Natural killer cell (primary cell): ENCODE measurements at places on chromosomes 1 and 21. TPM values are rescaled to one million over a fixed set of nuclear protein-coding genes. Genes with fewer than 3 reads are reported as not detected.

DNA sequence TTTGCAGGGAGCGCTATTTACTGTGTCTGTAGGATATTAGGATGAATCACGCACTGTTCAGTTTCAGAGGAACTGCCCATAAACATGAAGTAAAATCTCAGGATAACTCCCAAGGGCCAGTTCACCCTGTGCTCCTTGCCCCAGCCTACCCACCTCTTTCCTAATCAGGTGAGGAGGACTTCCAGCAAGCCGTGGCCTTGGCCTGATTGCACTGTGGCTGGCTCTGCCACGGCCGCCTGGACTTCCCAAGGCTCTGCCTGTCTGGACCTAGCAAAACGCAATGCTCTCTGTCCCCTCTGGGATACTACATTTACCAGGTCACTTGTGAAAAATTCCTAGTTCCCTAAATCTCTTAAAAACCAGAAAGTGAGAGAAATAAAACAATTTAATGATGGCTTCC is 7.4 kb upstream of the ASCL5 start:
- DNase-seq: no peak
- peaks cover 3% of the 10 kb centered on the region for H3K36me3 ChIP-seq
- H3K27ac ChIP-seq: no peak overlapping the region
- no peaks in the 10 kb centered on the region for H3K4me1 ChIP-seq
- no peak overlapping the region for H3K4me3 ChIP-seq
- no peaks in the 10 kb centered on the region for H3K27me3 ChIP-seq

DNA sequence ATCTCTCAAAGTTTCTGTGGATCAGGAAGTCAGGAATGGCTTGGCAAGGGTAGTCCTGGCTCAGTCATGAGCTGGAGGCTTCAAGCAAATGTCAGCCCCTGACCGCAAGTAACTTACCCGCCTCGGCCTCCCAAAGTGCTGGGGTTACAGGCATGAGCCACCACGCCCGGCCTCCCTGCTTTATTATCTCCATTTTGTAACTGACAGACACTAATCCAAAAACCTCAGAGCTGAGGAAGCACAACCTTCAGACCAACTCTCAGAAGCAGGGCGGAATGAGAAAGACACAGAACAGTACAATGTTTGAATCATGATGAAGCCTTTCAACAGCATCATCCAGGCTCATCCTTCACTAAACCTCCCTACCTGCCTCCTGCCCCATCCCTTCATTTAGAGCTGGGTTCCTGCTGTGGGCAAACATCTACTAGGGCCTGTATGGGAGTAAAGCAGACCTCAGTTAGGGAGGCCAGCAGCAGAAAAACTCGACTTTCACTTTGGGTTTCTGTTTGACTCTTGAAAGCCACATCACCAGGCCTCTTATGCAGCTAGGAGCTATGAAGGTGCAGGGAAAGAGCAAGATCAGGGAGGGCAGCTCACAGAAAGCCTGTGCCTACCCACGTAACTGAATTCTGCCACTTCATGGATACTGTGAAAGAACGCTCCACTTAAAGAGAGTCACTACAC is 84.4 kb upstream of the RAB4A start:
- DNase-seq: peak; percentile 36
- H3K27ac ChIP-seq: no peak overlapping the region
- H3K4me3 ChIP-seq: no peak overlapping the region
- peaks cover 11% of the 10 kb centered on the region for H3K4me1 ChIP-seq
- H3K36me3 ChIP-seq: no peaks in the 10 kb centered on the region
- no peaks in the 10 kb centered on the region for H3K27me3 ChIP-seq

LHX8 gene
- total RNA-seq: not detected

VCAM1 gene
- total RNA-seq: 0.15 TPM

DNA sequence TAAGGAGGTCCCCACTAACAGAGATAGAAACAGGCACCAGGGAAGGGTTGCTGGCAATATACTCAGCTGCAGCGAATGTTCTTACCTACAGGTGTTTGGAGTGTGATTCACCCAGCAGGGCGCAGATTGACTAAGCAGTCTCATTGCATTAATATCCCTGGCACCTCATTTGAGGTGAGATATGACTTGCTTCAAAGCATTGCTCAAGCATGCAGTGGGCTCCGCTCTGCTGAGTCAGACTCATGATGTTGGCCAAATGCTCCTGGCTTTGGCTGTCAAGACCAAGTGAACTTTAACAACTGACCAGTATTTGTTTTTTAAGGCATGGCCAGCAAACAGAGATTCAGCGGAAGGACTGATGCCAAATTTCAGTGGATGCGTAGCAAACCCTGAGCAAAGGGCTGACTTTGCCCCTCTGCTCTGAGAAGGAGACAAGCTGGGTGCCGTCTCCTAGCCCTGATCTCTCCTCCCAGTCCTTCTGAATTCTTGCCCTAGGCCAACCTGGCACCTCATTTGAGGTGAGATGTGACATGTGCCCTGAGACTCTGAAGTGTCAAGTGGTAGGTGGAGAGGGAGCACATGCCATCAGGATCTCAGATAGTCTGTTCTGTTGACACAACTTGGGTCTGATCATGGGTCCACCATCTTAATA is 187.1 kb upstream of the COA6 start:
- H3K27ac ChIP-seq: no peak overlapping the region
- H3K36me3 ChIP-seq: no peaks in the 10 kb centered on the region
- H3K4me1 ChIP-seq: no peaks in the 10 kb centered on the region
- DNase-seq: no peak
- H3K27me3 ChIP-seq: no peaks in the 10 kb centered on the region
- no peak overlapping the region for H3K4me3 ChIP-seq

DNA sequence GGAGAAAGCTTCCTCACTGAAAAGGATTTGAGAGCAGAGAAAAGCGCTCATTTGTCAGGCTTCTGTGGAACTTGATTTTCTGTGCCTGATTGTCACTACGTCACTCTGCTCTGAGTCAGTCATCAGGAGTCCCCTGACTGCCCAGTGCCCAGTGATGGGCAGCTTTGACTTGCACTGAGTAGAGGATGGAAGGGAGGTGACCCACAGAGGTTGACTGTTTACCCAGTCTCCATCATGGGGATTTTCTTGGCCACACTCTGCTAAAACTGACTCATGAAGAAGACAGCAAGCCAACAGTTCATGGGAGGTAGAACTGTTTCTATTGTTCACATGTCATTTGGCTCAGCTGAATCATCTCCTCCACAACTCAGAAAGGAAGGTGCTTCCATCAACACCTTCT is 82.1 kb upstream of the DUSP10 start:
- no peaks in the 10 kb centered on the region for H3K36me3 ChIP-seq
- H3K4me1 ChIP-seq: peaks cover 23% of the 10 kb centered on the region
- H3K4me3 ChIP-seq: no peak overlapping the region
- H3K27ac ChIP-seq: no peak overlapping the region
- no peak for DNase-seq

GRCh38 chr1:93805027-93805610 is 73.9 kb downstream of the DNTTIP2 start:
- no peaks in the 10 kb centered on the region for H3K27me3 ChIP-seq
- H3K36me3 ChIP-seq: no peaks in the 10 kb centered on the region
- H3K27ac ChIP-seq: no peak overlapping the region
- no peak for DNase-seq
- no peaks in the 10 kb centered on the region for H3K4me1 ChIP-seq

GRCh38 chr1:24540906-24541710 is 14.8 kb upstream of the NCMAP start:
- peaks cover 6% of the 10 kb centered on the region for H3K4me1 ChIP-seq
- H3K27ac ChIP-seq: no peak overlapping the region
- H3K4me3 ChIP-seq: no peak overlapping the region
- no peaks in the 10 kb centered on the region for H3K27me3 ChIP-seq

- no peak overlapping the region for H3K4me3 ChIP-seq
- no peaks in the 10 kb centered on the region for H3K27me3 ChIP-seq
- H3K36me3 ChIP-seq: no peaks in the 10 kb centered on the region
- peaks cover 3% of the 10 kb centered on the region for H3K4me1 ChIP-seq
These were observed 32.1 kb downstream of the LAMC2 start for GRCh38 chr1:183218027-183218618.

DNA sequence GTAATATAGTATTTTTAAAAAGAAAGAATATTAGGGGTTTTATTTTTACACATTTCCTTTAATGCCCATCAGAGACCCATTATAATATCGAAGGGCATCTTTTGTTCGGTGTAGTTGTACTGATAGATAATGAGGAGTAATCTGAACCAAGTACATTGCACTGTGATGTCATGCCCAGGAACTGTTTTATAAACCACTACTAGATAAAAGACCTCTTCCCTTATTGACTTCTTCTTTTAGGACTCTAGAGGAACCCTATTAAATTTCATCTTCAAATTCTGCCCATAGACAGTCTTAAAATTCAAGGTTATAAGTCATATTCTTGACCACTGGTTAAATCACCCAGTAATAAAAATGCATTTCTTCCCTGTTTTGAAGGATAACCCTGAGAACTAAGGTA is 206.5 kb downstream of the NRIP1 start:
- no peaks in the 10 kb centered on the region for H3K36me3 ChIP-seq
- H3K4me1 ChIP-seq: no peaks in the 10 kb centered on the region
- H3K27me3 ChIP-seq: no peaks in the 10 kb centered on the region
- no peak overlapping the region for H3K27ac ChIP-seq
